ENCODE measurements at places on chromosomes 7 and 10.

GRCh38 chr7:83001362-83002040 is 161.2 kb downstream of the PCLO start:
- DNase-seq, result no peak

GRCh38 chr7:136549756-136550155 is 318.7 kb upstream of the CHRM2 start:
- DNase-seq, result no peak

DNA sequence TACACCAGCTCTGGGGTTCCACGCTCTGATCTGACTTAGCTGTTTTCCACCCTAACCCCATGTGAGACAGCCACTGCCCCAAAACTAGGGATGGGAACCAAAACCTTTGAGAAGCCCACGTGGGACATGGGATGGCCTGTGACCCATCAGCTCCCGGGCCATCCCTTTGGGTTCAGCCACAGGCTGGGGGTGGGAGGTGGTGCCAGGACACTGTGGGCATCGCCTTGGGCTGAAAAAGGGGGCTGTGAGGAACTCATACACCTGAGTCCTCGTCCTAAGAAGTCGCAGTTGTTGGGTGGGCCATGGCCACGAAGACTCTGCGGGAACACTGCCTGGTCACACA is 379.1 kb downstream of the DNAJB6 start:
- DNase-seq, result no peak

DNA sequence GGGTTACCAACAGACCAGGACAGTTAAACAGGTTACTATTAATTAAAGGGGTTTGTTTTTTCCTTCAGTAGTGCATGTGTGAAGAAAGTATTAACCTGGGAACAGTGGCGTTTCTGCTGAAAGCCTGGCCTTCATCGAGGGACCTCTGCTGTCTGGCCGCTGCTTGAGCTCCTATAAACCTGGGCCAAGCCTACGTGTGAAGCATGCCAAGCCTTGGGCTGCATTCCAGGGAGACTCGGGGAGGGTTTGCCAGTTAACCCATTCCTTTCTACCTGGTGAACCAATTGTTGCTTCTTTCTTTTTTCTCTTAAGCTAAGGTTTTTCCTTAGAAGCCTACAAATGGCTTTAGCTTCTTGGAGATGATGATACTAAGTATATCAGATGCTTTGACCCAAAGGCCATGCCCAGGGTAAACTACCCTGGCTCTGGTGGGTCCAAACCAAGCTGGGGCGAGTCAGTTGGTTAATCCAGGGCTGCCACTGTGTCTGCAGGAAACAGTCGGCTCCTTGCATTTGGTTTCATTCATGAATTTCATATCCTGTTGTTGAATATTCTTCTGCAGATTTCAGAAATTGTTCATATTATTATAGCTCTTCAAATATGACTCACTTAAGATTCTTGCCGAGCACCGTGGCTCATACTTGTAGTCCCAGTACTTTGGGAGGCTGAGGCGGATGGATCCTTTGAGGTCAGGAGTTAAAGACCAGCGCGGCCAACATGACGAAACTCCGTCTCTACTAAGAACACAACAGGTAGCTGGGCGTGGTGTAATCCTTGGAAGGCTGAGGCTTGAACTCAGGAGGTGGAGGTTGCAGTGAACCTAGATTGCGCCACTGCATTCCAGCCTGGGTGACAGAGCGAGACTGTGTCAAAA is 23.8 kb downstream of the PFKP start:
- no peak for DNase-seq

DNA sequence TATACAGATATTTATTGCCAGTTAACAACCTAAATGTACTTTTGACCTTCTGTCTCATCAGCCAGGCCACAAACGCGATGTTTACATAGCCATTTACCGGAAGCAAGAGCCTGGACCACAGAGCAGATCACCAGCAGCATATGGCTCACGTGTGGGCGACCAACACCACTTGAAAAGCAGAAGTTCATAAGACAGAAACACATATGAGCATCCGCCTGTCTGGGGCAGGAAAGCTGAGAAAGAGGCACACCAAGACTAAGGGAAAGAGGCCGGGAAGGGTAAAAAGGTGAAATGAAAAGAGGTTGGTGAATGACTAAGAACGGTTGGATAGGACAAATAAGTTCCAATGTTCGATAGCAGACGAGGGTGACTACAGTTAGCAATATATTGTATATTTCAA is 1.3 kb downstream of the ABCB1 start:
- DNase-seq, result no peak

GRCh38 chr10:17227367-17228090 is 512 bp upstream of the VIM start:
- no peak for DNase-seq

DNA sequence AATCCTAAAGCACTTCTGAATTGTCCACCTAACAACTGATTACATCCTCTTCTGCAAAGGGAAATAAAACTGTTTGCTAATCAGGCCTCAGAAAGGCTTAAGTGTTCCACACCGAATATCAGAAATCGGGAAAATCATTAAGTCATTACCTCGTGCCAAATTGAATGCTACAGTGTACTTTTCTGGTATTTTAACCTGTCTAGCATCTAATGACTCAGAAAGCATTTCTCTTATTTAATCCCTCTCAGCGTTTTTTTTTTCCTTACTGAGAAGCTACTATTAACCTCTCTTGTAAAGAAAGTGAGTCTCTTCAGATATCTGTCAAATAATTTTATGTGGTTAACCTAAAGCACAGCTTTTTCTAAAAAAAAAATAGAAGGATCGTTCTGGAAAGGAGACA is 28.6 kb downstream of the VIM start:
- no peak for DNase-seq

DNA sequence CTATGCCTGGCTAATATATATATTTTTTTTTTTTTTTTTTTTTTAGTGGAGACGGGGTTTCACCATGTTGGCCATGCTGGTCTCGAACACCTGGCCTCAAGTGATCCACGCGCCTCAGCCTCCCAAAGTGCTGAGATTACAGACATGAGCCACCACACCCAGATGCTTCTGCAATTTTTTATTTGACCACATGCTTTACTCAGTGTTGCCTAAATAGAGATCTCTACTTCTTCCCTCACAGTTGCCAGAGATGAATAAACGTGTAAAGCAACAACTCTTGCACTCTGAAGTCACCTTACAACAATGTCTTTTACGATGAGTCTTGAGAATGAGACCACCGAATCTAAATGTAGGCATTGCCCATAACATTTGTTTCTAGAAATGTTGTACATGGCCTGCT is 107.9 kb upstream of the FRMD4A start:
- no peak for DNase-seq

DNA sequence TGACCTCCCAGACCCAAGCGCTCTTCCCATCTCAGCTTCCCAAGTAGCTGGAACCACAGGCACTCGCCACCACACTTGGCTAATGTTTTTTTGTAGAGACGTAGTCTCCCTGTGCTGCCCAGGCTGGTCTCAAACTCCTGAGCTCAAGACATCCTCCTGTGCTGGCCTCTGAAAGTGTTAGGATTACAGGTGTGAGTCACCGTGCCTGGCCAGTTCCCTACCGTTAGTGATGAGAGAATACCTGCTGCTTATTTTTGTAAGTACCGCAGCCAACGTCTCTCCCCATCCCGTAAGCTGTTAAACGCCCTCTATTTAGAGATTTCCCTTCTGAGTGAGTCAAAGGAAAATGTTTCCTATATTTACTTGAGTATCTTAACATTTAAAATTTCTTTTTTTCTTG is 38.5 kb upstream of the PDLIM1 start:
- no peak for DNase-seq

GRCh38 chr7:130838738-130839137 is 104.7 kb upstream of the KLF14 start:
- DNase-seq, result peak; percentile 99

GRCh38 chr7:4768597-4769569 is 6.5 kb upstream of the AP5Z1 start:
- no peak for DNase-seq

DNA sequence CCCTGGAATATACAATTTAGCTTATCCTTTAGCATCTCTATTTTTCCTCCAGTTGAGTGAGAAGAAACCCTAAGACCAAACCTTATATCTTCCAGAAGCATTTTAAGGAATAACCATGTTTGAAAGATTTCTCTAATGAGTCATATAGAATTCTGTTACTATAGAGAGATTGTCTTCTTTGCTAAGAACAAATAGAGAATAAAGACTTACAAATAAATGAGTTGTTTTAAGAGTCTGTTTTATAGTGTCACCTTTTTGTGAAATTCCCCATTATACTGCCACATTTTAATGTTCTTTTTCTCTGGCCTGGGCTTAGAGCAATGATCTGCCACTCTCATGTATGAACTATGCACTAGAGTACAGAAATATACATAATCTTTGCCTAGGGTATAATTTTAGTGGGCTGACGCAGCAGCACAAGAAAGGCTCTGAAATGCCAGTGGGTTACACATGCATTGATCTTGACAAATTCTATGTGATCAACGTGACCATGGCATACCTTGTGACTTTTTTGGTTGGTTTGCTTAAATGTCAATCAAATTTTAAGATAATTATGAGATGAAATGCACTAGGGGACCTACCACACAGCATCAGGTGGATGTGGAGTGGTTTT is 145.1 kb upstream of the MKLN1 start:
- no peak for DNase-seq

DNA sequence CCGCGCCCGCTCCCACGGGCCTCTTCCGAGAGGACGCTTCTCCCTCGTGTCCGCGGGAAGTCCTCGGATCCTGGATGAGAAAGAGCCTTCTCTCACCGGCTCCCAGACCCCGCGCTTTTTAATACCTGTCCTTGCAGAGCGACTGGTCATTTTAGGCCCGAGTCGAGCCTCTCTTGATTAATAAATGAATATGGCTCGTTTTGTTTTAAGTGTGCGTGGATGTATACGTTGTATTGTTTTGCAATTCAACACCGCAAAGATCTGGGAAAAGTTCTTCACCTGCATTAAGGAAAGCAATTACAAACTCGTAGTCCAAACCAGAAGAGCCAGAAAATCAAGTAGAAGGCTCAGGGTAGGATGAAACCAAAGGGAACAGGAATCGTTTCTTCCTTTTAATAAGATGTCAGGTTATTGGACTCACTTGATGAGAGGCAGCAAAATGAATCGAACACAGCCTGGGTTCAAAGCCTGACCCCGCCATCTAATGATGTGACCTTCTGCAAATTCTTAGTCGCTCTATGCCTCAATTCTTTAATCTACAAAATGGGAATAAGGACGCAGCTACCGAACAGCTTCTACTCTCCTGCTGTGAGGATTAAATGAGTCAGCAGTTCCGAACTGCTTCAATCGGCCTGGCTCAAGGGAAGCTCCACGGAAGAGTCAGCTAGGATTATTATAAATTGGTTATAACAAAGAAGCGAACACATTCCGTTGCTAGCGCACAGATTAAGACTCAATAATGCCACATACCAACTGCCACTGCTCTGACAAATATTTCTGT is 277.8 kb upstream of the NEBL start:
- no peak for DNase-seq

GRCh38 chr10:6787718-6788117 is 207.6 kb upstream of the PRKCQ start:
- no peak for DNase-seq

GRCh38 chr7:95454438-95455045 is 19.7 kb upstream of the PON2 start:
- no peak for DNase-seq

DNA sequence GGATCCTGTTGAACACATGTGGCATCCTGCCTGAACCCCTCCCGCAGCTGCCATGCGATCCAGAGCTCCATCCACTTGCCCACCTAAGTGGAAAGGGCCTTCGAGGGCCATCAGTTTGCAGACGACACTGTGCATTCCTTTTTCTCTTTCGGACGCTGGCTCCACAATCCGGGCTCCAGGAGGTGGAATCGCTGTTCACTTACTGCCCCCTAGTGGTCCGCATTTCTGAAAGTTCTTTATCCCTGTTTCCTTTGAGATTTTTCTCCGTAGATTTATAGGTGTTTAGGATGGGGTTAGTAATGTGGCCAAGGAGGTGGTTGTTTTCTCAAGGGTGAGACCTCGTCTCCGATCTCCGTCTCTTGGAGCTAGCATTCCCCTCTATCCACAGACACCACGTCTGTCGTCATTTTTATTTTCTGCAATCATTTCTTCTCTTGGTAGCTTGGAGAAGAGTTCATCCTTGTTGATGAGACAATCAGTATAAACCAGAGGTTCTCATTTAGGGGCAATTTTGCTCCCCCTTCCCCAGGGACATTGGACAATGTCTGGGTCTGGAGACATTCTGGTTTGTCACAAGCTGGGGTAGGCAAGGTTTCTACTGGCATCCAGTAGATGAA is 204.6 kb downstream of the ARHGAP21 start:
- no peak for DNase-seq

DNA sequence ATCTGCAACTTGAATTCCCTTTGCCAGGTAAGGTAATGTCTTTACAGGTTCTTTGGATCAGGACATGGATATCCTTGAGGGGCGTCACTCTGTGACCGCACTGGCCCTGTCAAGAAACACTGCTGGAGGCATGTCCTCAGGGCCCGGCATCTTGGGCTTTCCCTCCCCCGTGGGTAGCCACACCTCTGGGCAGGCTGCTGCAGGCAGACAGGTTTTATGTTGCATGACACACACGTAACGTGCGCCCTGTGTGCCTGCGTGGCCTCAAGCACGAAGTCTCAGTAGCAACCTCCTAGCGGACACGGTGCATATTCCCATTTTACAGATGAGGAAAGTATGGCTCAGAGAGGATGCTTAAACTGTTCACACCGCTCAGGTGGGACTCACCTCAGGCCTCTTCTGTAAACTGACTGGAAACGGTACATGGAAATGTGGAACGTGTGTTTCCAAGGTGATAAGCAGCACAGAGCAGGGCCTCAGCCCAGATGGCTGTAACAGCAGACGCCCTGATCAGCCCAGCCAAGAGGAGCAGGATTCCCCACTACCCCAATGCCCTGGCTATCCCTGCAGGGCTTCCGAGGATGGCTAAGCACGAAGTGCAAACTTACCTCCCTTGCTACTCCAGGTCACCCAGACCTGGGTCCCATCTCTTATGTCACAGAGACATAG is 553.6 kb downstream of the TCERG1L start:
- no peak for DNase-seq

- DNase-seq, result no peak
Observed at GRCh38 chr7:48515171-48515570, 343.9 kb downstream of the ABCA13 start.

- DNase-seq, result no peak
Observed at GRCh38 chr7:24714676-24715010, 42.6 kb downstream of the GSDME start.

DNA sequence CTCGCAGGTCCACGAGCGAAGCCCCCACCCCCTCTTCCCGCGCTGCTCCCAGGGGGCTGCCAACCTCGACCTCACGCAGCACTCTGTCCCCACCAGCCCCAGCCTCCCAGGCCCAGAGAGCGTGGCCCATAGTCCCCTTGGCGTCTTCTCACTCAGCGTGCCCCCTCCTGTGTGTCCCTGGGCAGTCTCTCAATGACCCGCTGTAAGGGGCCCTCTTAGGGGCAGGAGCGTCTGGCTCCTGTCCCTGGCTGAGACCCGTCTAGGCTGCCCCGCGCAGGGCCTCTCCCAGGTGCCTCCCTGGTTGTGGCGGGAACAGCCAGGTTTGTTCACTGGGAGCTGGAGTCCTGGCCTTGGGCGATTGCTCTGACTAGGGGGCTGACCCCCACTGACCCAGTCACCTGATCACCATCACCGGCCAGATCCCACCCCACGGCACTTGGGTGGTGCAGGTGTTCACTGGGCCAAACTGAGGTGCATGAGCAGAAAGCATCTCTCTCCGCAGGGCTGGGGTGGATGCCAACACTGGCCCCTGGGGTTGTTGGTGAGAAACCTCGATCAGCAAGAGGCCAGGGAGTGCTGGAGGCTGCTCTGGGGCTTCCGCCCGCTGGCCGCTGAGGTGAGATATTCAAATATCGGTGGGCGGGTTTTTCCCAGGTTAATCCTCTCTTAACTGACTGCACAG is 12.6 kb upstream of the WDFY4 start:
- no peak for DNase-seq

All from BJ (cell line).